Esophagus squamous epithelium (tissue), 5 donors: ENCODE measurements at places on chromosomes 6 and 20. TPM values are rescaled to one million over a fixed set of nuclear protein-coding genes. Genes with fewer than 3 reads are reported as not detected.
A peak's percentile ranks its signal among the peaks of the same experiment; 100 is the strongest.

DNA sequence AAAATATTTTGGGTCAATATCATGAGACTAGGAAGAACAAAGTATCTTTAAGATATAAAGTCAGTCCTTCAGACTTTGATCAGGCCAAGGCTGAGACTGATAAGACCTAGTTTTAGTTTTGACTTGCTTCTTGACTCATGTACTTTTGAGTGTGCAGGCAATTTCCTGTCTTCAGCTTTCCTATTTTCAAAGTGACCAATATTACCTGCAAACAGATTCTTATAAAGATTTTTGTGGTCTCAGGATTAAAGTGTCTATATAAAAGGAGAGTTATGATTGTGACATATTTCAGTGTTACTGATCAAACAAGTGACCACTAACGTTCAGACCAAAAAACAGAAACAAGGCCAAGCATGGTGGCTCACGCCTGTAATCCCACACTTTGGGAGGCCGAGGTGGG, 36.0 kb upstream of the AKIRIN2 start:
- peaks cover under 1% of the 10 kb centered on the region for H3K4me1 ChIP-seq
- no peaks in the 10 kb centered on the region for H3K27me3 ChIP-seq
- no peak for DNase-seq
- H3K4me3 ChIP-seq: no peak overlapping the region
- no peaks in the 10 kb centered on the region for H3K36me3 ChIP-seq

DNA sequence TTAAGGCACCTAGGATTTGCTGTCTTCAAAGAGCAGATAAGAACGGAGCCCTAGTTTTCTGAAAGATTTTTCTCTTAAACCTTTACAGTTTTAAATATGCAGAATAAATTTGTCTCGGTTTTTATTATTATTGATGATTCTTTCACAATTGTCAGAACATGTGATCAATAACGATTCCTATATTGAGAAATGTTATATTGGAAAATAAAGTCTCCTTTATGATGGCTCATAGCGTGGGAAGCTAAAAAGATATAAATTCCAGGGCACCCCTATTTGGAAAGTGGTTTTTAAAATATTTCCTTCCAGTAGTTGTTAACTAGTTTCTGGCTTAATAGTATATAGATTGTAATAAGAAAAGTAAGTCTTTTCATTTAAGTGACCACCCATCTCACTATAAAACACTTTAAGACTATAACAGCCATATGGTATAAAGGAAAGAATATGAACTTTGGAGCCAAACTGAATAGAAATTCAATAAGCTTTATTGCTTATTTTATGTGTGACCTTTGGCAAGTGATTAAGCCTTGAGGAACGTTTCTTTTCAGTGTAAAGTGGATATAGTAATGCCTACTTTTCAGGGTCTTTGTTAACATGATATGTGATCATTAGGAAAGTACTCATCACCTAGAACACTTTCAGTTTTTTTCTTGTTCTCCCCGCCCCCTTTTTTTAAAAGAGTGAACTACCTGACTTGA, 369.6 kb downstream of the LAMA2 start:
- no peak overlapping the region for H3K27ac ChIP-seq
- no peaks in the 10 kb centered on the region for H3K4me1 ChIP-seq
- DNase-seq: no peak
- H3K27me3 ChIP-seq: no peaks in the 10 kb centered on the region

GRCh38 chr6:45759472-45759810, 256.2 kb downstream of the CLIC5 start:
- no peaks in the 10 kb centered on the region for H3K36me3 ChIP-seq
- no peaks in the 10 kb centered on the region for H3K27me3 ChIP-seq
- no peak overlapping the region for H3K27ac ChIP-seq
- DNase-seq: no peak
- no peak overlapping the region for H3K4me3 ChIP-seq

GRCh38 chr6:87289571-87289970, 32.8 kb upstream of the SMIM8 start:
- no peak for DNase-seq
- no peaks in the 10 kb centered on the region for H3K4me1 ChIP-seq
- H3K27ac ChIP-seq: no peak overlapping the region
- H3K36me3 ChIP-seq: no peaks in the 10 kb centered on the region
- no peaks in the 10 kb centered on the region for H3K27me3 ChIP-seq
- no peak overlapping the region for H3K4me3 ChIP-seq

- no peak for DNase-seq
- H3K36me3 ChIP-seq: no peaks in the 10 kb centered on the region
These were observed 21.3 kb upstream of the HFE start for GRCh38 chr6:26065952-26066380.

DNA sequence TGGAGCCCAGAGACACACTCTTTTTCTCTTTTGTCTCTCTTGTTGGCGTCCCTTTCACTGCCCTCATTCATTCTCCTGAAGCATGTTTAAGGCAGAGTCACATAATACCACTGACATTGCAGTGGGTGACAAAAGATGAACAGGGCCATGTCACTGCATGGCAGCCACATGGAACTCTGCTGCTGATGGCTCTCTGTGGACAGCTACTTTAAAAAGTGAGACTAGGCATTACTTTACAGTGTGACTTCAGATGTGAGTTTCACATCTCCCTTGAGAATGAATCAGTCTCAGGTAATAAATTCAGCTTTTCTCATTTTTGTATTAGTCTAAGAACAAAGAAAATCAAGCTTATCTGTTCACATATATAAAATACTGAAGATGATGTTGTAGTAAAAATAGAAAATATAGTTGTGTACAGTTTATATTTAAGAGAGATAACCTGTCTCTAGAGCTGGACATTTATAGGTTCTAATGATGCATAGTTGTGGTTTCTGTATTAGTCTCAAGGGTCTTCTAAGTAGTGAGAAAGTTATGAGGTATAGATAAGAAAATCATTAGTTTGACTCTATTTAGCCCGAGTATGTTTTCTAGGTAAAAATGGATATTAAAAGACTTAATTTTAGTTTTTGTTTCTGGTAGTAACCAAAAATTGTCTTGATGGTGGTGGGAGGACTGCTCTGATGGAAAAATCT, 6.1 kb downstream of the MRS2 start:
- H3K27me3 ChIP-seq: no peaks in the 10 kb centered on the region
- no peak for DNase-seq
- H3K27ac ChIP-seq: no peak overlapping the region
- H3K4me1 ChIP-seq: peaks cover 17% of the 10 kb centered on the region

GRCh38 chr6:46368169-46368536, 123.1 kb downstream of the RCAN2 start:
- no peak overlapping the region for H3K27ac ChIP-seq
- no peak for DNase-seq
- H3K4me1 ChIP-seq: no peaks in the 10 kb centered on the region
- no peaks in the 10 kb centered on the region for H3K27me3 ChIP-seq

- no peaks in the 10 kb centered on the region for H3K36me3 ChIP-seq
- no peak overlapping the region for H3K27ac ChIP-seq
- DNase-seq: no peak
These were observed 9.1 kb downstream of the CHRNA4 start for GRCh38 chr20:63351811-63352591.

DNA sequence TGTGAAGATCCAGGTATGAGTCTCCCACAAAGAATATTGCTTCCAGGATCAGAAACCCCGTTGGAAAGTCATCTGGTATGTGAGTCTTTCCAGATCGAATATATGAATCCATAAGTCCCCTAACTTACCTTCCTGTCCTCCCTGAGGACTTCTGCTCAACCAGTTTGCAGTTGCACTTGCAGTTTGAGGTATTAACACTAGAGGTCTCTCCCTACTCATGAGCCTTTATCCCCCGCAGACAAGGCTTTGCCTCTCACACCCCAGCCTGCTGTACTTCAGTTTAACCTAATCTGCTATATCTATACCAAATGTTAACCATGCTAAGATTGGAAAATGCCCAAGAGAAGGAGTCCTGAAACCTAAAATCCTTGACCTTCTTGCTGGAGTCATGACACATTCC, 135.3 kb upstream of the DEFB112 start:
- no peaks in the 10 kb centered on the region for H3K36me3 ChIP-seq
- no peaks in the 10 kb centered on the region for H3K27me3 ChIP-seq
- no peak overlapping the region for H3K4me3 ChIP-seq
- no peaks in the 10 kb centered on the region for H3K4me1 ChIP-seq
- DNase-seq: no peak
- no peak overlapping the region for H3K27ac ChIP-seq

- H3K27ac ChIP-seq: no peak overlapping the region
- no peak for DNase-seq
- H3K4me1 ChIP-seq: no peaks in the 10 kb centered on the region
- H3K27me3 ChIP-seq: no peaks in the 10 kb centered on the region
- H3K36me3 ChIP-seq: no peaks in the 10 kb centered on the region
- H3K4me3 ChIP-seq: no peak overlapping the region
These were observed 178.6 kb downstream of the PDE7B start for GRCh38 chr6:136030131-136030530.

DNA sequence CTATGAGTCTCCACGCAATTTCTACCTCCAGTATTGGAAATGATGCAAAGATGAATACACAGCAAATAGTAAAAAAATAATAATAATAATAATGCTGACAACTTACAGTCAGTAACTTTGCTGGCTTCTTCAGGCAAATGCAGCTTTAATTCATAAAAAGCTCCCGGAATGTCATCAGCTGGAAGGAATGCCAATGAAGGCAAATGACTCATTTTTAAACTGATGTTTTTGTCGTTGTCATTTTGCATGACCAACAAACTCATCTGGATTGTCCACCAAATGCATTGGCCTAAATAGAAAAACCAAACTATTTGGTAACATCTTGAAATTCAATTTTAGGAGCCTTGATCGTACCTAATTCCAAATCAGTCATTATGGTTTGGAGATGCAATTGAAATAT, 217.1 kb downstream of the ALDH8A1 start:
- no peak overlapping the region for H3K27ac ChIP-seq
- no peaks in the 10 kb centered on the region for H3K27me3 ChIP-seq
- H3K36me3 ChIP-seq: no peaks in the 10 kb centered on the region
- no peaks in the 10 kb centered on the region for H3K4me1 ChIP-seq

- no peak overlapping the region for H3K4me3 ChIP-seq
- H3K27me3 ChIP-seq: no peaks in the 10 kb centered on the region
- H3K36me3 ChIP-seq: no peaks in the 10 kb centered on the region
These were observed 13.3 kb upstream of the MYT1 start for GRCh38 chr20:64150756-64151632.

GRCh38 chr6:34961574-34961973, 72.5 kb downstream of the ANKS1A start:
- no peaks in the 10 kb centered on the region for H3K27me3 ChIP-seq
- no peak overlapping the region for H3K4me3 ChIP-seq
- no peak for DNase-seq
- H3K27ac ChIP-seq: peak overlapping the region; percentile 40

- H3K27ac ChIP-seq: no peak overlapping the region
- no peak overlapping the region for H3K4me3 ChIP-seq
- no peak for DNase-seq
- no peaks in the 10 kb centered on the region for H3K36me3 ChIP-seq
- H3K4me1 ChIP-seq: peaks cover 13% of the 10 kb centered on the region
These were observed 232.9 kb downstream of the TSHZ2 start for GRCh38 chr20:53205046-53205445.

- peaks cover 13% of the 10 kb centered on the region for H3K4me1 ChIP-seq
- DNase-seq: no peak
These were observed 884 bp downstream of the SLC2A10 start for GRCh38 chr20:46710153-46710913.

GRCh38 chr6:10099529-10100140, 315.2 kb downstream of the TFAP2A start:
- no peak overlapping the region for H3K27ac ChIP-seq
- no peak for DNase-seq
- no peaks in the 10 kb centered on the region for H3K4me1 ChIP-seq
- H3K27me3 ChIP-seq: no peaks in the 10 kb centered on the region

GRCh38 chr6:158361961-158362669, 49.9 kb downstream of the TULP4 start:
- DNase-seq: no peak
- H3K27me3 ChIP-seq: no peaks in the 10 kb centered on the region
- H3K27ac ChIP-seq: no peak overlapping the region
- H3K4me3 ChIP-seq: no peak overlapping the region

GRCh38 chr6:15290962-15291704, 45.3 kb downstream of the JARID2 start:
- no peaks in the 10 kb centered on the region for H3K36me3 ChIP-seq
- no peaks in the 10 kb centered on the region for H3K27me3 ChIP-seq
- no peak for DNase-seq
- H3K27ac ChIP-seq: no peak overlapping the region

DNA sequence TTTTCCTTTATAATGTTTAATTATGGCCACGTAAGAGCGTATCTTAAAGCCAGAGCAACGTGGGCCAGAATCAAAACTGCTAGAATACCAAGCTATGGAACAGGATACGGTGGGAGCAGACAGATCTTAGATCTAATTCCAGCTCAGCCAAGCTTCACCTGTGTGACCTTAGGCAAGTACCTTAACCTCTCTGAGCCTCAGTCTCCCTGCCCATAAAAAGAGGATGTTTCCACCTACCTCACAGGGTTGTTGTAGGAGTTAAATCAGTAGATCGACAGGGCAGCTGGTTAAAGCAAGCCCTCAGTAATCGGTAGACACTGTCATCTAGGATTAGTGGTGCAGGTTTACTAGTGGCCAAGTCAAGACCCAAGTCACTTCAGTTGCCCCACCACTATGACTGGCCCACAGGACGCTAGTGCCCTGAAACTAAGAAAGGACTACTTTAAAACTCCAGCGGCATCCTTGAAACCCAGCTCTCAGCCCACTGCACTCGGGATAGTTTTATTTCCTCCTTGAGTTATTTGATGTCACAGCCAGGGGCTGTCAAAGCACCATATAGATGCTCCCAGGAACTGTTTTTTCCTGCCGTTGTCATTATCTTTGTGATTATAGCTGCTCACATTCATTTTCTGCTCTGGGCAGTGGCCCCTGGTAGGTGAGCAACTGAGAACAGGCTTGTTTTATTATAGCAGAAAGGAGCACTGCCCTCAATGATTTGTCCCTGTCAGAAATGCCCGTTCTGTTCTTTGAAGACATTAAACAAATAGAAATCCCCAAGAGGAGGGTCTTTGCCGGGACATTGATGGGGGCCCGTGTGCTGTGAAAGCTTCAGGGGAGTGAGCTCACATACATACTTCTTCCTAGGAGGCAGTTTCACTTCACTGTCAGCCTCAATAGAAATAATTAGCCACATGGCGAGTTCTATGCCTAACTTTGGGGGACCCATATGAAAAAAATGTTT, 63.1 kb downstream of the ISM1 start:
- no peaks in the 10 kb centered on the region for H3K36me3 ChIP-seq
- no peaks in the 10 kb centered on the region for H3K4me1 ChIP-seq
- H3K27ac ChIP-seq: no peak overlapping the region

Gene TRIM31
- not detected for total RNA-seq

Gene RIN2
- total RNA-seq: 29.5 TPM

Gene LBP
- total RNA-seq: not detected

Gene PRSS16
- total RNA-seq: 11.2 TPM

Gene TMEM244
- not detected for total RNA-seq

Gene TNFRSF6B
- 10.7 TPM for total RNA-seq

Gene CYP24A1
- 1.3 TPM for total RNA-seq

Gene KIF3B
- total RNA-seq: 9.1 TPM

Gene TCP11
- total RNA-seq: not detected

Gene TFAP2C
- 34.0 TPM for total RNA-seq

Gene ISM1
- total RNA-seq: 2.3 TPM

Gene SCGN
- not detected for total RNA-seq

Gene SIRPB2
- total RNA-seq: 5.9 TPM

Gene SOX18
- 4.5 TPM for total RNA-seq
